CD4-positive, alpha-beta memory T cell (primary cell): ENCODE measurements at places on chromosomes 6 and 20.

GRCh38 chr6:32413427-32414047, 6.6 kb upstream of the BTNL2 start:
- H3K4me1 ChIP-seq, result peaks cover 3% of the 10 kb centered on the region
- no peak overlapping the region for H3K27ac ChIP-seq
- H3K4me3 ChIP-seq, result no peak overlapping the region
- peaks cover 16% of the 10 kb centered on the region for H3K27me3 ChIP-seq
- H3K36me3 ChIP-seq, result no peaks in the 10 kb centered on the region
- peak; percentile 80 for DNase-seq

GRCh38 chr6:21999012-21999528, 297.8 kb downstream of the PRL start:
- DNase-seq, result no peak
- H3K4me1 ChIP-seq, result no peaks in the 10 kb centered on the region
- no peaks in the 10 kb centered on the region for H3K27me3 ChIP-seq

GRCh38 chr6:139757784-139758183, 383.3 kb upstream of the CITED2 start:
- no peaks in the 10 kb centered on the region for H3K27me3 ChIP-seq
- H3K4me1 ChIP-seq, result no peaks in the 10 kb centered on the region
- H3K4me3 ChIP-seq, result no peak overlapping the region
- no peaks in the 10 kb centered on the region for H3K36me3 ChIP-seq

DNA sequence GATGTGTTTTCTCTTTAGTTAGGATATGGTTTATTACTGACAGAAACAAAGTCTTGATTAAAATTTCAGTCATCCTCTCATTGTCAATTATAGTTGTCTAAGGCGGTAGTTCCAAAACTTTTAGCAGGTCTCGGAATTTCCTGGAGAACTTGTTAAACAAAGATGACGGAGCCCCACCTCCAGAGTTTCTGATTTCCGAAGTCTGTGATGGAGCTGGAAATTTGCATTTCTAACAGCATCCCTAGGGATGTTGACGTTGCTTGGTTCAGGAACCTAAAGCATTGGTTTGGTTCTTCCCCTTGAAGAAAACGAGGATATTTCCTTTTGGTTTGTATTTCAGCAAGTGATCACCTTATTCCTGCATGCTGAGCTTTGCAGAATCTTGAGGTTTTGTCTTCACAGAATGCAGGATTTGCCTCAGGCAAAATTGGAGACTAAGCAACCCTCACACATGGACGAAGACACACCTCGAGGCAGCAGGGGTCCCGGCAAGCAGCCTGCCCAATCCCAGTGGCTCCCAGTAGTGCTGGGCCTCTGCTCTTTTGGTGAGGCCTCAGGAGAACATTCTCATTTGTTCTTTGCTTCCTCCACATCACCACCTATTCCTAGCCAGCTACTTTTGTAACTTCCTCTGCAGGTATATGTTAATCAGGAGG, 187.1 kb upstream of the PHACTR1 start:
- H3K36me3 ChIP-seq, result no peaks in the 10 kb centered on the region
- H3K27ac ChIP-seq, result no peak overlapping the region
- no peaks in the 10 kb centered on the region for H3K27me3 ChIP-seq
- no peak overlapping the region for H3K4me3 ChIP-seq

DNA sequence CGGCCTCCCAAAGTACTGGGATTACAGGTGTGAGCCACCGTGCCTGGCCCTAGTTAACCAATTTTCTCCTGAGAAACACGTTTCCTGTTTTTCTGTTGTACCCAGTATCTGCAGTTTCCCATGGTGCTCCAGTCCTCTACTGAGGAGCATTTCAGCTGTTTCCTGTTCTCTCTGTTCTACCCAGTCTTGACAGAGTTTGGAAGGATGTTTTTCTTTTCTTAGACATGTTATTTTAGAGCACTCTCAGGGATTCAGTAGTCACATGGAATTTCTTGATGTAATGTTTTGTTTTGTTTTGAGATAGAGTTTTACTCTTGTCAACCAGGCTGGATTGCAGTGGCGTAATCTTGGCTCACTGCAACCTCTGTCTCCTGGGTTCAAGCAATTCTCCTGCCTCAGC, 129.8 kb upstream of the TIAM2 start:
- no peaks in the 10 kb centered on the region for H3K27me3 ChIP-seq
- no peaks in the 10 kb centered on the region for H3K36me3 ChIP-seq
- no peak overlapping the region for H3K4me3 ChIP-seq
- no peak overlapping the region for H3K27ac ChIP-seq
- DNase-seq, result no peak
